ENCODE measurements at places on chromosomes 7 and 10.

DNA sequence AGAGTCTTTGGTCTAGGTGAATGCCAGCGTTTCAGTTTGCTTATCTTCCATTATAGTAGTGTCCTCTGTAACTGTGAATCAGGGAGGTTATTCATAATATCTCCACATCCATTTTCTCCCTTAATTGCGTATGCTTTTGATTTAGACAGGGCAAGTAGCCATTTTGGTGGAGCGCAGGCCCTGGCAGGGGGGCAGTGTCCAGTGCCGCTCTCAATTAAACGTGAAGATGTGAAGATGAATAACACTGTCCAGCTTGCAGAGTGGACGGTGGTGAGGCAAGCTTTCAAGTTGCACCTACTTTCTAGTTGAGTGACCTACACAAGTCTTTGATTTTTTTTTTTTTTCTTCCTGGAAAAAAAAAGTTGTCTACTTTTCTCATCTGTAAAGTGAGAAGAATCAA, 4.5 kb downstream of the TSPAN14 start:
- DNase-seq: no peak

GRCh38 chr7:25216837-25217236, 11.4 kb downstream of the NPVF start:
- DNase-seq: no peak

DNA sequence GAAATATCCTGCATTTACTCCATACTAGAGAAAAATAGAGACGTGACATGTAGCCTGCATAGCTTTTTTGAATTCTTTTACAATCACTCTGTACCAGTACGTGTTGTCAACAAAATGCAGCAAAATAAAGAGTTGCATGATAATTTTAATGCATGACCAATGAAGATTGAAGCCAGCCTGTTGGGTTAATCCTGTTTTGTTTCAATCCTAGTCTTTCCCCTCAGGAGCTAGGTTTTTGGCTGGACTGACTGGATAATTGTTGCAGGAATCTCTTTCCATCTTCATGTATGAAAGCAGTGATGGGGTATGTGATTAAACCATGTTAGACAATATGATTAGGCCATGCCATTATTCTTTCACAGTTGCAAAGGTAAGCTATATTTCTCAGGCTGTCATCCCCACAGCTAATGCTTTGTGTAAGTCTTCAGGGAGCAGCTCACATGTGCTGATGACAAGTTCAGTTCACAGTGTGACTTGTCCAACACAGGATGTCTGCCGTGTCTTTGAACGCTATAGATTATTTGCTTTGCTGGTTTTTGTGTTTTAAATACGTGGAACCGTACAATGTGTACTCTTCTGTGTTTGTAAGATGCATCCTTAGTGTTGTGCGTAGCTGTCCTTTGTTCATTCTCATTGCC, 24.4 kb downstream of the PAPSS2 start:
- DNase-seq: no peak

DNA sequence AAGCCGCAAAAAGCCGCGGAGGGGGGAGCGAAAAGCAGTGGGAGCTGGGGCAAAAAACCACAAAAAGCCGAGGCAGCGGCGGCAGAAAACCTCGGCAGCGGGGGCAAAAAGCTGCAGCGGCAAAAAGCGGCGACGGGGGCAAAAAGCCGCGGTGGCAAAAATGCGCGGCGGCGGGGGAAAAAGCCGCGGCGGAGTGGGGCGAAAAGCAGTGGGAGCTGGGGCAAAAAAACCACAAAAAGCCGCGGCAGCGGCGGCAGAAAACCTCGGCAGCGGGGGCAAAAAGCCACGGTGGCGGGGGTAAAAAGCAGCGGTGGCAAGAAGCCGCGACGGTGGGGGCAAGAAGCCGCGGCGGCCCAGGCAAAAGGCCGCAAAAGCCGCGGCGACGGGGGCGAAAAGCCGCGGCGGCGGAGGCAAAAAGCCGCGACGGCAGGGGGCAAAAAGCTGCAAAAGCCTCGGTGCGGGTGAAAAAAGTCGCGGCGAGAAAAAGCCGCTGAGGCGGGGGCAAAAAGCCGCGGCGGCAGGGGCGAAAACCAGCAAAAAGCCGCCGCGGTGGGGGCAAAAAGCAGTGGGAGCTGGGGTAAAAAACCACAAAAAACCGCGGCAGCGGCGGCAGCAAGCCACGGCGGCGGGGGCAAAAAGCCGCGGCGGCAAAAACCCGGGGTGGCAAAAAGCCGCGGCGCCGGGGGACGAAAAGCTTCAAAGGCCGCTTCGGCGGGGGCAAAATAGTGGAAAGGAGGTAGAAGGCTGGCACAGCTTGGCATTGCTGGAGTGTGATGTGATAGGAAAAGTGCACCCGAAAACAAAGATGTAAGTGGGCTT, 135.9 kb downstream of the ZNF92 start:
- DNase-seq: no peak

DNA sequence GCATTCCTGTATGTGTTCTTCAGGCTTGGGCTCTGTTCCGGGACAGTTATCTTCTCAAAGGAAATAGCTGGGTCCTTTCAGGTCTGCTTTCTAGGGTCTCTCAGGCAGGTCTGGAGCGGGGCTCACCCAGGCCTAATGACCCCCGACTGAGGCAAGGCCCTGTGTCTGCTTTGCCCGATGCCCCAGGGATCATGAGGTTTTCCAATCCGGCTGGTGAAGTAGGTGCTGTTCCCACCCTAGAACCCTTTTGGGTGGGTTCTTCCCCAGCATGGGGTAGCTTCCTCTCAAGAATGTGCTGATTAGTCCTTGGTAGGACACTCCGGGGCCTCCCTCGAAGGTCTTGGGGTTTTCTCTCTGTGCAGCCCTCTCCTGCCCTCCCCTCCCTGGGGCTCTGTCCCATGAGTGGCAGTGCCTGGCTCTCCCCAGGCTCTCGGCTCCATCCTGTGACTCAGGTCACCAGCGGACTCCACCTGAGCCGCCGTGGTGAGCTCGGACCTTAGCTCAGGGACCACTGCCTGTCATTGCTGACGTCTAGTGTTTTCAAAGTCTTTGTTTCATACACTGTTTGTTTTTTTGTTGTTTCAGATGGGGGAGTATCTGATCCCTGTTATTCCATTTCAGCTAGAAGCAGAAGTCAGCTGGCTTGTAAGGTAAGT, 71.0 kb upstream of the NKX6-2 start:
- no peak for DNase-seq

DNA sequence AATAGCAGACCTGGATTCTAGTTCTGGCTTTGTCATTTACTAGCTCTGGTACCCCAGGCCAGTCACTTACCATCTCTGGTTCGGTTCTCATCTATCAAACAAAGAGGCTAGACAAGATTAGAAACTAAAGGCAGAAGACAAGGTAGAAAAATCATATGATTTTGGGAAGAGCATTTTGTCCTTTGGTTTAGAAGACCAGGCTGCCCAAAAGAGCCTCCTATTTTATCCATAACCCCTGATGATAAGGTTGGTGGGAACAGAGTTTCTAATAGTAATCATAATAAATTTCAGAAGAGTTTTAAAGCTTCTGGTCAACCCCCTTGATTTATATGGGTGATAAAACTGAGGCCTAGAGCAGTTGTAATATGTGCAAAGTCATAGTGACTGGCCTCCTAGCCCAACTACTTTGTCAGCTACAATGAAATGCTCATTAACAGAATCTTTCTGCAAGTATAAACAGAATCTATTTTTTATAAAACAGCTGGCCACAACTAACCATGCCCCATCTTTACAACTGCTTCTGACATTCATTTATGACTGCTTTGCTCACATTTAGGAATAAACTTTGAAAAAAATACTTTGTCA, 23.4 kb downstream of the COX15 start:
- no peak for DNase-seq

- DNase-seq: no peak
Observed at GRCh38 chr10:71701496-71702132, 18.0 kb downstream of the C10orf105 start.

DNA sequence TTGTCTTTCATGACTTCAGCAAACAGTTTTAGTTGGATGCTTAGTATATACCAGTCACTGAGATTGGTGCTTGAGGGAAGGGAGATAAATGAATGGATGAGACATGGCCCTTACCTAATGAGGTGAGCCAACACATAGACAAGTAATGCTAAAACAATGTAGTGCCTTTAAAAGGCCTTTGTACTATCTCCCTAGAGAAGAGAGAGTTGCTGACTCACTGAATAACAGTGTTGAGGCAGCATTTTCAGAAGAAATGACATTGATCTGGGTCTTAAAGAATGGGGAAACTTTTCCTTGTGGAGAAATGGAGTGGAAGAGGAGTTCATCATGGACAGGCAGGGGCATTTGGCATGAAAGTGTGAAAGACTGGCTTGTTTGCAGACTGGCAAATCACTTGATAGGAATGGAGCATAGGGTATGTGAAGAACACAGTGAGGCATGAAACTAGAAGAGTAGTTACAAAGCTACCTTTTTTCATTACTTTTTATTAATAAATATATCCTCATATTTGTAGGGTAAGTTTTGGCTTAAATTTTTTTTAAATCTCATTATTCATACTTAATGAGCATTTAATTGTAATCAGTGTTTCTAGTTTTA, 91.2 kb downstream of the KAT6B start:
- no peak for DNase-seq

DNA sequence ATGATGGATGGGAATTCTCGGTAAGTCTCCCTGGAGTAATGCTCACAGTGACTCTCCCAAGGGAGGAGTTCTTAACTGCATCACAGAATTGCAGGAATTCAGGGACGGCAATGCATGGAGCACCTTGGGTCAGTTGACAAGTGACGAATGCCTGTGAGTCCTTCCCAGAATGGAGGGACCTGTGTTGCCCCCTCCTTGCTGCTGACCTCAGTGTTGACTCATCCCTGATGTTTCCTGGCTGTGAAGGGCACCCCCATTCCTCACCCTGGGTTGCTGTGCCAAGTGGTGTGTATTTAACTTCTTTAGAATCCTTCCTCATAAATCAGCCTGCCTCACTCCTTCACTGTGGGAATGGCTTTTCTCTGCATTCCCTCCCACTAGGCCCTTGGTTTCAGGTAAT, 98.9 kb downstream of the LRMDA start:
- no peak for DNase-seq

DNA sequence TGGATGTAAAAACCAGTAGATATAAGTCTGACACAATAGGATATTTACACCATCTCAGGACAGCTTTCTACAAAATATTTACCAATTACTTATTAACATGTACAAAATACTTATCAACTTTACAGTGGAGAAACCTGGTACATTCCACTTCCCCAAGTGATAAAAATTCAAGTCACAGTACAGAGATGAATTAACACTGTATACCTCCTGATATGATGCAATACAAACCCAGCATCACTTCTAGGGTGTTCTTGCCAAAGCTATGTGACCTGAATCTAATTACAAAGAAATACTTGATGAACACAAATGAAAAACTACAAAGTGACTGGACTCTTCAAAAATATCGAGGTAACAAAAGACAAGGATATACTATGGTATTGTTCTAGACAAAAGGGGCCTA, 156.4 kb upstream of the FGFR2 start:
- no peak for DNase-seq

- DNase-seq: no peak
Observed at GRCh38 chr10:3853547-3854303, 68.7 kb upstream of the KLF6 start.

GRCh38 chr10:75430000-75430763, 1.2 kb upstream of the LRMDA start:
- DNase-seq: no peak

- DNase-seq: no peak
Observed at GRCh38 chr10:121070275-121071070, 219.3 kb downstream of the WDR11 start.

GRCh38 chr10:124621637-124622036, 122.5 kb downstream of the FAM53B start:
- DNase-seq: no peak

GRCh38 chr10:8726084-8726778, 671.7 kb downstream of the GATA3 start:
- DNase-seq: no peak

DNA sequence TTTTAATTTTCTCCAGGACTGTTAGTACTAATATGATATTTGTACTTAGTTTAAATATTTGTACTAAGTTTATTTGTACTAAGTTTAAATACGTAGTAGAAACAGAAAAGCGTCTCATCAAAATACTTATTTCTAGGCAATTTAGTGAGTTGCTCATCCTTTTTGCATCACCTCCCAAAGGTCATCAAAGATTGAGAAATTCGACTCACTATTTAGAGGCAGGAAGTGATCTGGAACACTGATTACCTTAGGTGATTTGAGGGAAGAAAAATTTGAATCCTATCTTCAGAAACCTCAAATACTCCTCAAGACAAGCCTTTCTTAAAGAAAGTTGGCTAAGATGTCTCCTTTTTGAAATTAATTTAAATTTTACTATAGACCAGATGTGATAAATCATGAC, 14.5 kb downstream of the WNT16 start:
- DNase-seq: no peak

GRCh38 chr10:129912986-129913695, 50.9 kb downstream of the EBF3 start:
- DNase-seq: no peak

- no peak for DNase-seq
Observed at GRCh38 chr10:76432016-76433012, 1000.9 kb downstream of the LRMDA start.

DNA sequence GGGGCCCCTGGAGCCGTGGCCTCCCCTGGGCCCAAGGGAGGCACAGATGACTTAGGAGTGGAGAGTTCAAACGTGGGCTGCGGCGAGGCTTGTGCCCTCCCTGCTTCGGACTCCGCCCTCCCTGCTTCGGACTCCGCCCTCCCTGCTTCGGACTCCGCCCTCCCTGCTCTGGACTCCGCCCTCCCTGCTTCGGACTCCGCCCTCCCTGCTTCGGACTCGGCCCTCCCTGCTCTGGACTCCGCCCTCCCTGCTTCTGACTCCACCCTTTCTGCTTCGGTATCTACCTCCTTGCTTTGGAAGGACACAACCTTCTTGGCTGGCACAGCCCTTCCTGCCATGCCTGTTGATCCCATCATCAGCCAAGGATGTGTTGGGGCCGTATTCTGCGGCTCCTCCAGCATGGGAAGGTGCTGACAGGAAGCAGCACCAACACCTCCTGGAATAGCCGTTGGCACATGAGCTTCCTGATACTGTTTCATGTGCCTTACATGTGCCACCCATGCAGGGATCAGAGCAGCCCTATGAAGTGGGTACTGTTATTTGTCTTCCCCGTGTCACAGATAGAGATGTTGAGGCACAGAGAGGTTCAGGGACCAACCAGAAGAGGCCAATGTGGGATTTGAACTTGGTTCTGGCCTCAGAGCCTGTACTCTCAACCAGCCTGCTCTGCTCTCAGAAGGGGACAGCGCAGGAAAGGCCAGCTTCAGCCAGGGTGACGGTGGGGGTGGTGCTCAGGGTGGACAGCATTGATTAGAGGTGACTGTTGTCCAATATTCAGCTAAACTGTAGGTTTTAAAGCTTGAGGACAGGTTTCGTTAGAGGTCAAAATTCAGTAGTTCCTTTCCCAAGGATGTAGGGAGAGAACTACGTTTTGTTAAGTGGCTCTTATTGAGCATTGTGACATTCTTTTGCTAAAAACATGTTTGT, 114.5 kb downstream of the NKX6-2 start:
- DNase-seq: no peak

DNA sequence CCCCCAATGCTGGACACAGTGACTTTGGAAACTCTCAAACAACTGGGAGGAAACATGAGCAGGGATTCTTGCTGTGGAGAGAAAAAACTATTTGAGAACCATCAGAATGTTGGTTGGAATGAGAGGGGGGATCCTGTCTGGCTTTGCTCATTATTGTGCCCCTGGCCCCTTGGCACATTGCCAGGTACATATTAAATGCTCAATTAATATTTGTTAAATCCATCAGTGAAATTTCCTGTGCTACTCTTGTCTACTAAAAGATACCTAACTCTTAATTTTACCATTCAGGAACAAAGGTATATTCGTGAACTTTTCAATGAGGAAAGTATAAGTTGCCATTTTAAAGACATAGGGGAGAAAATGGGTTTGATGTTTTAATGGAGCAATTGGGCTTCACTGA, 329.4 kb downstream of the OTUD1 start:
- no peak for DNase-seq

All from activated CD8-positive, alpha-beta memory T cell treated with anti-CD3 and anti-CD28 coated beads for 48 hours (primary cell).